ENCODE measurements at places on chromosomes 11 and 22.
A peak's percentile ranks its signal among the peaks of the same experiment; 100 is the strongest.

- no peak for DNase-seq
Measured at GRCh38 chr22:47588578-47588960, 826.1 kb downstream of the TBC1D22A start.

- DNase-seq, result no peak
Measured at GRCh38 chr11:45994371-45995341, 72.2 kb downstream of the LARGE2 start.

DNA sequence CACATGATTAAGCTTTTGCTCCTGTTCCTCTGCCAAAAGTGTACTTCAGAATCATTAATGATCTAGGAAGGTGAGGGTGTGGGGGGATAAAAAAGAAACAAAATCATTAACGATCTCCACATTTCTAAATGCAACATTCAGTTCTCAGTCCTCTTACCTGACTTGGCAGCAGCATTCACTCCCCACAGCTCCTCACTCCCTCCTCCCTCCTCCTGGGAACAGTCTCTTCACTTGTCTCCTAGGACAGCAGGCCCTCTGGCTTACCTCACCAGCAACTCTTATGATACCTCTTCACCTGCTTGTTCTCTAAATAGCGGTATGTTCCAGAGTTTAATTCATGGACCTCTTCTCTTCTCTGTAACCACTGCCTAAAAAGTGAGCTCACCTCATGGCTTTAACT lies 56.5 kb upstream of the APOA1 start:
- DNase-seq, result no peak

- DNase-seq, result no peak
Measured at GRCh38 chr11:130214861-130215530, 55.4 kb downstream of the ST14 start.

DNA sequence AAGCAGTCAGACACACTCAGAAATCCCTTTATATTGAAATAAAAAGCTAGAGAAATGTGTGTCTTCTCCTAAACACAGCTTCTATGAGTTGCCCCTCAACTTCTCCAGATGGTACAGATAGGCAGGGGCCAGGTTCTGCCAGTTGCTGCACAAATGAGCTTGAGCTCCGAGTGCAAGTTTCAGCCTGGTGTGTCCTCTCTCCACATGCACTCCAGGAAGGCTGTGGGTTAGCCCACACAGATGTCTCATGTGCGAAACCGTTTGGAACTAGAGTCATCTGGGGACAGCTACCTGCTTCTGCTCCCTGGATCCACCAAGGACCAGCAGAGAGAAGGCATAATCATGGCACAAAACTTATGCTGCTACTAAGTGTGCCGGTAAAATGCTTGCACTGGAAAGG lies 812.6 kb downstream of the OPCML start:
- DNase-seq, result no peak

DNA sequence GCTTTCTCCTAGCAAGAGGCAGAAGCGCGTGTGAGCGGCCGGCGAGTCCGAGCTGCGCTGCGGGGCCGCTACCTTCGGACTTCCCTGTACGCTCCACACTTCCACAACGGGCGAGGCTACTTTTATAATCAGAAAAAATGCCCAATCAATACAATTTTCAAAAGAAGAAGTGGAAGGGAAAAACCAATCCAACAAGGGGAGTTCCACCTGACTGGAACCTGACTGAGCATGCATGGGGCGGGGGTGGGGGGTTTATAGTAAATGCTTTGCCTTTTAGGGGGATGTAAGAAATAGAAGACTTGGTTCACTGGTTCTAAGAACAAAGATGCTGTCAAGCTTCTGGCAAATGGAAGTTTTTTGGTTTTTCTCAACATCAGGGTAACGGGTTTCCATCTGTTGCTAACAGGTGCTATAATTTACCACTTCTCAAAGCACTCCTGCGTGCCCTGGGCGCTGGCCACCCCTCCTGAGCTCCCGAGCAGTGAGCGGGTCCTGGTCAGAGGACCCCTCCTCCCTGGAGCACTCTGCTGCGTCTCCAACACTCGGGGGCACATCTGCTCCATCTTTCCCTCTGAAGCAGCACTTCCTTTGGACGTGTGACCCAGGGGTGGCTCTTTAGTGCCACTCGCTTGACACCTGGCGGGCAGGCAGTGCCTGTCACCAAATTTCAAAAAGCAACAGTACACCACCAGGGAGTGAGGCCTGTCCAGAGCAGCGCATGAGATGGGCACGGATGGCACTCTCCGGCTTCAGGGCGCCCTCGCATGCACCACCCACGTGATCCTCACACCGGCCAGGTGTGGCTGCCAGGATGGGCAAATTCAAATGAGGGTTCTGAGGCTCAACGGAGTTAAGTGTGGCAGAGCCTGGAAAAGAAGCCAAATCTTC lies 21.6 kb upstream of the BID start:
- no peak for DNase-seq

- DNase-seq, result no peak
Measured at GRCh38 chr22:17985606-17986005, 38.8 kb downstream of the MICAL3 start.

DNA sequence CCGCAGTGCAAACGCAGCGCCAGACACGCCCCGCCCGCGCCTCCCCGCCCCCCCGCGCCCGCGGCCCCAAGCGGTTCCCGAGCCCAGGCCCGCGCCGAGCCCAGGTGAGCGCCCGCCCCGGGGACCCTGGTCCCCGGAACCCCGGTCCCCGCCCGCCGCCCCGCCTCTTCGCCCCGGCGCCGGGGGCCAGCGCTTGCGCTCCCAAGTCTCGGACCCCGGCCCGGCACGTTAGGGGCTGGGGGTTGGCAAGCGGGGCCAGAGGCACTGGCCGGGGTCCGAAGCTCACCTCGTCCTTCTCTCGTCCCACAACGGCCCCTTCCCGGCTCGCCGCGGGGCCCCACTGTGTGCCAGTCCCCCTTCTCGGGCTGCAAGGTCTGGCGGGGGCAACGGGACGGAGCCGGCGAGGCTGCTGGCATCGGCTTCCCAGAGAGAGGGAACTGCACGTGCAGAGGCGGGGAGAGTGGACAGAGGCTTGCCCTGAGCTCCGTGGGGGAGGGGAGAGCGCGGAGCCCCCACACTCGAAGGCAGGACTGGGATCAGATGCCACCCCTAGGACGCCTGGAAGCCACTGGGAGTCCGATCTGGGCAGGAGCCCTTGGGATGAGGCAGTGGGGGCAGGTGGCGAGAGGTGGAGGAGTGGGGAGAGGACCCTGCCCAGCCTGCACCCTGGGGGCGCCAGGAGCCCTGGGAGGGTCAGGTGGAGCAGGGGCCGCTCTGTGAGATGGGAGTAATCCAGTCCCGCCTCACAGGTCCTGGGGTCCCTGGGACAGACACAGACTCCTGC lies 1.8 kb upstream of the AIFM3 start:
- DNase-seq, result no peak

GRCh38 chr11:106076171-106076918 lies 802 bp downstream of the KBTBD3 start:
- peak; percentile 27 for DNase-seq

- DNase-seq, result no peak
Measured at GRCh38 chr11:11808992-11809615, 32.7 kb upstream of the USP47 start.

DNA sequence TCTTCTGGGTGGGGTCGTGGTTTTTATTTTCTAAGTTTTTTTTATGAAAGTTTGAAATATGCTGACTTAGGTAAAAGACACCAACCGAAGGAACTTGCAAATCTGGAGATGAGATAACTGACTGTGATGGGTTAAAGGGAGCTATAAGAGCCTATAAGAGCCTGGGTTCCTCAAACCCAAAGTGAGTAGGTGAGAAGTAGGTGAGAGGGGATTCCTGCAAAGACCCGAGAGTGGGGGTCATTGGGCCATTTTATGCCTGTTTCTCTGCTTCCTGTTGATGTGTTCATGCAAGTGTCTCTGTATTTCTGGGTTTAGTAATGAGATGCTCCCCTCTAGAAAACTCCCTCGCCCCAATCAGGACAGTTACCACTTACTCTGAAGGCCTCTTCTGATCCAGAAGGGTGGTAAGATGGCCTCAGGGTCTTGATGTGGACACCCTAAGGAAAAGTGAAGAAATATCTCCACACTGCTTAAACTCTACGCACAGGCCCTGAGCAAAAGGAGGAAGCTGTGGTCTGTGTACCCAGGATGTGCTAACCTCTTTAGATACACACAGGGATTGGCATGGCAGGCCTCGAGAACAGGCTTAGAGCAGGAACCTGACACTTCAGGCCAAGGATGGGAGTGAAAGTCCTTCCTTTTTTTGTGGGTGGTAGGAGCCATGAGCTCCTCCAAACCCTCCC lies 1.8 kb downstream of the FLI1 start:
- DNase-seq, result no peak

DNA sequence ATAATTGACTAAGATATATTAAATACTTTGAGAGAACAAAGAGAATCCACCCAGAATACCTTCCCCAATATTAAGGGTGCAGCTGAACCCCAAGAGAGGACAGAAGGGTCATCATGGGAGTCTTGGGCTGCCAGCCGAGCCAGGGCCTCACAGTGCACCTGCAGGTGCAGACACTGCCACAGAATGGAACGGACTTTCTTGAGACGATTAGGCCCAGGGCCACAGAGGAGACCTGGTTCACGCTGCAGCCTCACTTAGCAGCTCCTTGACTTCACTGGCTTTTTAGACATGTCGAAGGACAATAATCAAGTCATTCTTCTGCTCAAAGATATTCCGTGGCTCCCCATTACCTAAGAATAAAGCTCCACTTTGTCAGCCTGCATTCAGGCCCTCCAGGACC lies 100.6 kb downstream of the PHF21B start:
- no peak for DNase-seq

- DNase-seq, result no peak
Measured at GRCh38 chr11:34323601-34324000, 34.2 kb downstream of the ABTB2 start.

- no peak for DNase-seq
Measured at GRCh38 chr22:26797910-26798309, 140.5 kb downstream of the MIAT start.

GRCh38 chr22:39984746-39985145 lies 10.0 kb upstream of the FAM83F start:
- no peak for DNase-seq

DNA sequence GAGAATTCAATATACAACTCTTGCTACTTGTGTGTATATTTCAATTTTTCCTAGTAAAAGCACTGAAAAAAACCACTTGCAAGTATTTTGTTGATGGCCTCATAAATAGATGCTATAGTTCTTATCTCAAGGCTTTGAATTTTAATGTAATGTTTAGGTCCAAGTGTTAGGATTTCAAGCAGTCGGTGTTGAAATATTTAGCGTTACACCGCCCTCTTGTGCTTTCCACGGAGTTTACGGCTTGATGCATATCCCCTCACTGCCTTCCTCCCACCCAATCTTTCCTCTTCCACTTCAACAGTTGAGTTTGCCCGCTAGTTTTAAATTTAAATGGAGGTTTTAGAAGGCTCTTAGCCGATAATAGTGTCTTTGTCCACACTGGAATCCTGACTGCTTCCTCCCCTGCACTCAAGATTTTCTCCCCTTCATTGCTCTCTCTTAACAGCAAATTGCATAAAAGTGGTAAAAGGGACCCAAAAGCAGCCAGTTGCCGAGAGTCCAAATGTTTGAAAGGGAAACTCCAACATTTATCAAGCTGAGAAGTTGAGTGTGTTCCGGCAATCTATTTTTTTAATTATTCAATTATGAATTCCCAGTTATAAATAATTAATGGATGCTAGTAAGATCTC lies 25.9 kb upstream of the HTATIP2 start:
- DNase-seq, result no peak

GRCh38 chr11:79253280-79253679 lies 187.6 kb downstream of the TENM4 start:
- peak; percentile 61 for DNase-seq

- no peak for DNase-seq
Measured at GRCh38 chr11:8192896-8193209, 24.0 kb upstream of the RIC3 start.

DNA sequence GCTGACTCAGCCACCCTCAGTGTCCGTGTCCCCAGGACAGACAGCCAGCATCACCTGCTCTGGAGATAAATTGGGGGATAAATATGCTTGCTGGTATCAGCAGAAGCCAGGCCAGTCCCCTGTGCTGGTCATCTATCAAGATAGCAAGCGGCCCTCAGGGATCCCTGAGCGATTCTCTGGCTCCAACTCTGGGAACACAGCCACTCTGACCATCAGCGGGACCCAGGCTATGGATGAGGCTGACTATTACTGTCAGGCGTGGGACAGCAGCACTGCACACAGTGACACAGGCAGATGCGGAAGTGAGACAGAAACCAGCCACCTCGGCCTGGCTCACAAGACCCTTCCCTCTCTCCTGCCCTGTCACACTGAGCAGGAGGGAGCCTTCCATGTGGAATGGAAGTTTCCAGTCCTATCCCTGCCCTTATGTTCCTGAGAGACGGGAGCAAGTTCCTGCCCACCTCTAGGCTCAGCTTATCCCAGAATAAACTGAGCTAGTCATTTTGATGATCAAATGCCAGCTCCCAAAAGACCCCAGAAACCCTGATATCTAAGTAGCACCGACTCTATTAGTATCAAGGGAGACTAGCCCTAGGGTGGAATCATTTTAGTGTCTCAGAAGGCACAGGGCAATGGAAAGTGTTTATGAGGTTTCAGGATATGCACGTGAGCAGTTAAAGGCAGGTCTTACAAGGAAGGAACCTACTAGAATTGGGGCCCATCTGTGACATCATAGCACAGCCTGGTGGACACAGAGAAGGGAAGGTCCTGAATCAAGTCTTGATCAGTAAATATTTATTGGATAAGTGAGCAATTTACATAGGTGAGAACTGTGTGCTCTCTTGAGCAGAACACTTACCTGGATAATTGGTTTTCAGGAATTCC lies 6.3 kb upstream of the IGLL5 start:
- DNase-seq, result no peak

DNA sequence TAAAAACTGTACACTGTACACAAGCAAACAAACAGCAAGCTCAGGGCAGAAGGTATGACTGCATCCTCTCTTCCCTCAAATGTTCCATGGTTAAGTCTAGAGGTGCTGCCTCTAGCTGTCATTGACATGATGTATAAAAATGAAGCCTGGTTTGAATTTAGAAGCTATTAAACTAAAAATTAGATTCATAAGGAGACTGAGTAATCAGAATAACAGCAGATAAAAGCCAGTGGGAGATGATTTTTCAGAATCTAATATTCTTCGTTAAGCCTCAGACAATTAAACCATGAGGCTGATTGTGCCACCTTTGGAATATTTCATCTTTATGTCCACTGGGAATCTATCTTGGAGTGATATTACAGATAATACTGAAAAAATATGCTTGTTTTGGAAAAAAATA lies 101.4 kb upstream of the ZC3H12C start:
- DNase-seq, result no peak

GRCh38 chr11:32032478-32032877 lies 58.4 kb upstream of the RCN1 start:
- DNase-seq, result no peak

- DNase-seq, result no peak
Measured at GRCh38 chr11:62479631-62480201, 60.9 kb downstream of the SCGB1A1 start.

GRCh38 chr11:17354601-17354991 lies 3.0 kb downstream of the NCR3LG1 start:
- peak; percentile 2 for DNase-seq

Measured in C1 segment of cervical spinal cord (tissue), 14 donors.